Activated CD8-positive, alpha-beta memory T cell treated with anti-CD3 and anti-CD28 coated beads for 48 hours (primary cell): ENCODE measurements at places on chromosomes 12 and 14.

DNA sequence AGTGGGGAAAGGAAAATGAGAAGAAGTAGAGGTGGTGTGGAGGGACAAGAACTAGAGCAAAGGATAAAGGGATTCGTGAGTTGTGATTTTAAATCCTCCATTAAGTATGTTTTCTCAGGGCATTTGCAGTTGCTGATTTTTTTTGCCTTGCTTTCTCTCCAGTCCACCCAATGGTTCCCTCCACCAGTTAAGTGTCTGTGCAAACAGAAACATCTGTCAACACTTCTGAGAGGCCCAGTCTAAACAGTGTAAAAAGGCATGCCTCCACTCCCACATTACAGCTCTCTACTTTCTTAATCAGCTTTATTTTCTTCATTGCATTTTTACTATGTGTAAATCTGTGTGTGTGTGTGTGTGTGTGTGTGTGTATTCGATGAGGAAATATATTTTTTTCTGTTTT, 141.2 kb downstream of the PPFIA2 start:
- DNase-seq: no peak

GRCh38 chr14:91398707-91399106, 18.9 kb downstream of the CCDC88C start:
- no peak for DNase-seq

DNA sequence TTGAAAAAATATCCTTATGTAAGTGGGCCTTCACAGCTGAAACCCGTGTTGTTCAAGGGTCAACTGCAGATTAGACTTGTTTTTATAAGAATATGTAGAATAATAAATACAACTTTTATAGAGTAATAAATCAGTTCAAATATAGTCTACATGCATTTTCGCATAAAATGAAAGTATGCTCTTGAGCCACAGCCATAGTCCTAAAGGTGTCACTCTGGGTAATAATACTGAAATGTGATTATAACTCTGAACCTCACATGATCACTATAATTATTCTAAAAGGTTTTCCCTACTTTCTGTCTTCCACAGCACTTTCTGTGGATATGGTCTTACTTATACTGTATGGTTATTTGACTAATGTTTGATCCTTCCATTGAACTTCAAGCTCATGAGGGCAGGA, 185.8 kb downstream of the SLC6A15 start:
- DNase-seq: no peak

GRCh38 chr12:50763639-50764285, at the start of gene ATF1:
Gene ATF1, plus strand, starts transcription at chr12:50764101. Its CDS starts 16,045 bp downstream, at chr12:50780146.
- peak; percentile 82 for DNase-seq

DNA sequence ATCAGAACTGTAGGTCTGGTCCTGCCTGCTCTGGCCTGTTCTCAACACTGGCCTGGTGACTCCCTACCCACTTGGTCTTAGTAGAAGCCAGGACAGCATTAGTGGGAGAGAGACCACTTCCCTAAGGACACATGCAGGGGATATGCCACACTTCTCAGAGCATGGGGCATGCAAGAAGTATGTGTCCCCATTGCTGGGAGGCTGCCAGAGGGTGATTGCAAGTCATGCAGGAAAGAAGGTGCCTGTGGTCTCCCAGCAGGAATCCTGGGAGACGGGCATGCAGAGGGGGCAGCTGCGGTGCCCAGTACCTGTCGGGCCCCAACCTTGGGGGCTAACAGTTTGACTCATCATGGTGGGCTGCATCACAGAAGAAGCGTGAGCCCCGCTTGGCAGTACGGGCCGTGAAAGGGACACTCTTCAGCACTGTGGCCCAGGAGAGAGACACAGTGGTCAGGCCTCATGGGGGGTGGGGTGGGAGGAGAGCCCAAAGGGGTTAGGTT, 23.0 kb downstream of the PRPF40B start:
- no peak for DNase-seq

DNA sequence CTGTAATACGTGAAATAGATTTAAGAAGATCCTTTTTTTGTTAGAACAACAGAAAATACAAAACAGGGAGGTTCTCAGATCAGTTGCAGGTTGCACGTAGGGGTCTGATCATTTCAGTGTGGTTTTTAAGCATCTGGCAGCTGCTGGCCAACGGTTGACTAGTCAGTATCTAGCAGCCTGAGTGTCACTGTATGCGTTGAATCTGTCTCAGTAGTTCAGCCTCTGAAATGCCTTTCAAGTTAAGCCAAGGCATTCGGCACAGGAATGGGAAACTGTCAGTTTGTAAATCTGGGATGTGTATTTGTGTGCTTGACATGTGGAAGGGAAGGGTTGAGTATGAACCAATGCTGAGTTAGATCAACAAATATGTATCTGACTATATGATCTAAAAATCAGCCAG, 165.9 kb downstream of the CACNA1C start:
- DNase-seq: no peak

DNA sequence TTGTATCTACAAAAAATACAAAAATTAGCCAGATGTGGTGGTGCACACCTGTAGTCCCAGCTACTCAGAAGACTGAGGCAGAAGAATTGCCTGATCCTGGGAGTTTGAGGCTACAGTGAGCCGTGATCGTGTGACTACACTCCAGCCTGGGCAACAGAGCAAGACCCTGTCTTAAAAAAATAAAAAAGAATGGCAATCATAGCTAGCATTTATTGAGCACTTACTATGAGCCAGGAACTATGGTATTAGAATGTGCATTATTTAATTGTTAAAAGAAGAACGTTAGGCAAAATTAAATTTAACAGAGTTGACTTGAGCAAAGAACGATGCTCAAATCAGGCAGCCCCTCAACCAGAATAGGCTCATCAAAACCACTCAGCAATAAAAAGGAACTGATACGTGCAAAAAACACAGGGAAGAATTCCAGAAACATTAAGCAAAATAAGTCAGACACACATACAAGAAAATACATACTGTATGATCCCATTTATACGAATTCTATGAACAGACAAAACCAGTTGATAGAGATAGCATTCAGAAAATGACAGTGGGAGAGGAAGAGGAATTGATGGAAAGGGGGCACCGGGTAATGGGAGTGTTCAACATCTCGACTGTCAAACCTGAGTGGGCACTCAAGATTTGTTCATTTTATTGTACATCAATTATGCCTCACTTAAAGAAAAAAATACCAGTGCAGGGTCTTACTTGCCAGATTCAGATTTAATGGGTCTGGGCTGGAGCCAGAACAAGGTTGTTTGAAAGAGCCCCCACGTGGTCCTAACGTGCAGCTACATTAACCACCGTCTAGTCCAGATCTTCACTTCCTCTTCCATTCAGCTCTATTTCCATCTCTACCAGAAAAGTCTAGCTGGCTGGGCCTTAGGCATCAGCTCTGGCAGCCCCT, 8.0 kb downstream of the SCNN1A start:
- no peak for DNase-seq

DNA sequence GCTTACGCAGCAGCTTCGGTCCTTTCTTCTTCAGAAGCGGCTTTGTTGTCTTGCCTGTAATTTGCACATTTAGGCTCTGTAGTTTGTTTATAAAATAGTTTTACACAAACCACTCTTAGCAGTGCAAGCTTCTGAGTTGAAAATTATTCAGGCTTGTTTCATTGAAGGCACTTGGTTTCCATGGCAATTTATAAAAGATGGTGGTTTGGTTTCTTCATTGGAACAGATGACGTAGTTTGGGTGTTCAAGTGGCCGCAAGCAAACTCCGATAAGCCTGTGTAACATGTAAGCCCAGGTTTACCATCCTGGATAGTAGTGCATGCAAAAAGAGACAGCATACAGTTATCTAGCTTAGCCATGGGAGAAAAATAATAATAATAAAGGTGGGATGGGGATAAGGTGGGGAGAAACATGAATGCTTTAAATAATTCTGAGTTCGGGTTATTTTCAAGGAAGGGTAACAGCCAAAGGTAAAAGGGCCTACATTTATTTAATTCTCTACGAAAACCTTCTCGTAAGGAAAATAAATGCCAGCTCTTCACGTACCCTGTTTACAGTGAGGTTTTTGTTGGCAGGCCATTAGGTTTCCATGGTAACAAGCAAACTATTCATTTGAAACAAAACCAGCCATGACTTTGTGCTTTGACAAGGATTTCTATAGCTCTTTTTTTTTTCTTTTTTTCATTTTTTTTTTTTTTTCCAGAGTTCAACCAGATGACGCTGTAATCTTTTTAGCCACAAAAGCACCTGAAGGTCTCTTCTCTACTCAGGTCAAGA, 189.6 kb upstream of the RPL10L start:
- DNase-seq: no peak

GRCh38 chr12:51269174-51270066, 795 bp downstream of the SMAGP start:
- DNase-seq: peak; percentile 35
